ENCODE measurements at places on chromosomes 5 and 9.

DNA sequence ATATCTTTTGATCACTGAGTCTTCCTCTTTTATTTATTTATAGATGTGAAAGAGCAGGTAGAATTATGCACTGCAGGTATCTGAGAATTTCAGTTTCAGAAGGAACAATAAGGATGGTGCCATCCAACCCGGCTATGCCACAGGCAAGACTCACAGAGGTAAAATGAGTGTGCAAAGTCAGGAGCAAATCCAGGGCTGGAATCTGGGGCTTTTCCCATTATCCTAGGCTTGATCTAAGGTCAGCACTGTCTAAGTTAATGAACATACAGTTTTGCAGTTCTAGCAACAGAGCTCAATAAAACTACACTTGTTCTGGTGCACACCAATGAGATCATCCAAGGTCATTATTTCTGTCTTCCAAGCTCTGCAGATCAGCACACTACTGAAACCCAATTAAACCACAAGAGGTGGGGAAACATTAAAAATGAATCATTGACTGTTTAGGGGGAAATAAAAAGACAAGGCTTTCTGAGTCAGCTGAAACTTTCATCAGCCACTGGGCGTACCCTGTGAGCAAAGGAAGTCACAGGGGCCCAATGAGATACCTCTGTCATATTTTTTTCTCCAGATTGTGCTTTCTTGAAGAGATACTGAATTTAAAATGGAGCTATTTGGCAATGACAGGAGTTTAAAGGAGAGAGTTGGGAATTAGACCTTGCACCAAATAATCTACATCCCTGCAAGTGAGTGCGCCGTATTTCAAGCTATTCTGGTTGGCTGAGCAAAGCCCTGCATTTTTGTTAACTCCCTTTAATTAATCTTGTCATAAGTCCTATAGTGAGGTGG lies 662.2 kb upstream of the ZNF608 start:
- DNase-seq: peak; percentile 83

DNA sequence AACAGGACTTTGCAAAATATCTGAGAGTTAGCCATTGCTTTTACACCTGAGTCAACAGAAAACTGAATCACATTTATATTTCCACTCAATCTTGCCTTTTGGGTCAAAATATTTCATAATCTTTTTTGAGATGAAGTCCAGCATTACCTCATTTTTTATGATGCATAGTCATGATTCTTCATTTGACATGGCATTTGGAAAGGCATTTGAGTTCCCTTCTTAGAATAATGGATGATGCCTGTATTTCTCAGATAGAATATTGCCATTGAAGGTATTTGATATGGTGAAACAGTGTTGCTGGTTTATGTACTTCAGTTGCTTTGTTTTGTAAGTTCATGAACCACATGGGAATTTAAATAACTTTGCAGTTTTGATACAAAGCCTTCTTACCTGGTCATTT lies 180.4 kb downstream of the PRR16 start:
- DNase-seq: no peak

GRCh38 chr9:92808726-92809451 lies 44.3 kb upstream of the BICD2 start:
- peak; percentile 75 for DNase-seq

DNA sequence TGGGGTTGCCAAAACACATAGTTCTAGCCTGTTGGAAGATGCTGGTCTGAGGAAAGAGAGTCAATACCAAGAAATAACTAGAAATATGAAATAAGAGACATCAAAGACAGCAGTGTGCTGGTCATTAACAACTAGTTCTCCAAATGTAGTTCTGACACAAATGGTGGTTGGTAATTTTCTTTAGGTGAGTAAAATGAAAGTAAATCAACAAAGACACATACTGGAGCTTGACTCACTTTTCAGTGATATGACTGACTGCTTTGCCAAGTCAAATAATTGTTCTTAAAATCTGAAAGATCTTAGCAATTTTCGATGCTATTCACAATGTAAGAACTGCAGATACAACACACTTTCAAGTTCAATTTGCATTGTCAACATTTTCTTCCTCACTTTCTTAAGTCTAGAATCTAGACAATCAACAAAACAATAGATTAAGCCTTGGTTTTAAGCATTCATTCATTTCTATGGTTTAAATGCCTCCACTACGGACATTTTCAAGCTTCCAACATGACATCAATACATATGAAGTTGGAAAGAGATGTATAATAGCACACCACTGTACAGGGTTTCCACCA lies 166.8 kb upstream of the MAP3K1 start:
- no peak for DNase-seq

GRCh38 chr5:120507800-120508463 lies 43.8 kb downstream of the PRR16 start:
- no peak for DNase-seq

- DNase-seq: no peak
These were observed 20.9 kb downstream of the DUSP1 start for GRCh38 chr5:172749881-172750633.
